ENCODE measurements at places on chromosomes 1 and 21. TPM values are rescaled to one million over a fixed set of nuclear protein-coding genes. Genes with fewer than 3 reads are reported as not detected.

The VHLL gene
- total RNA-seq: 0.28 TPM

The RCOR3 gene
- total RNA-seq: 31.0 TPM

The TRIM67 gene
- total RNA-seq: not detected

The CRABP2 gene
- 0.98 TPM for total RNA-seq

The FALEC gene
- 0.34 TPM for total RNA-seq

The CELA2B gene
- total RNA-seq: not detected

The S100A9 gene
- total RNA-seq: not detected

The LRRC7 gene
- not detected for total RNA-seq

The CCDC185 gene
- total RNA-seq: not detected

The HOOK1 gene
- total RNA-seq: 15.2 TPM

The SFN gene
- 0.87 TPM for total RNA-seq

The NBPF4 gene
- not detected for total RNA-seq

The SPRR4 gene
- total RNA-seq: not detected

The OR2L2 gene
- 0.11 TPM for total RNA-seq

The LCE1A gene
- total RNA-seq: not detected

The C1orf167 gene
- total RNA-seq: not detected

The HUNK gene
- total RNA-seq: 0.27 TPM
